ENCODE measurements at places on chromosomes 5 and 9. TPM values are rescaled to one million over a fixed set of nuclear protein-coding genes. Genes with fewer than 3 reads are reported as not detected.

DNA sequence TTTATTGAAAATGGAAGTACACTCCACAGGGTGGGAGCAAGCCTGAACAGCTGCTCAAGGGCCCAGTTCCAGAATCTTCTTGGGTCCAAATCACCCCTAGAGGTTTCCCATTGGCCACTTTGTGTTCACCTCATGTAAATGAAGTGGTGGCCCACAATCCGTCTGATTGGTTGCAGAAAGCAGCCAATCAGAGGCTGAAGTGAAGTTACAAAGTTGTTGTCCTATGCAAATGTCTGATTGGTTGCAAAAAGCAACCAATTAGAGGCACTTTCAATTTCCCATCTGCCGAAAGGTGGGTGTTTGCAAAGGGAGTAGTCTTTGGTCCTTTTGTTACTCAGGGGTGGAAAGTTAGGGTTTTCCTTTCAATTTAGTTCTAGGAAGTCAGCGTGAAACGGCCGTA is 8.8 kb downstream of the TMEM171 start:
- H3K4me3 ChIP-seq: no peak overlapping the region
- no peaks in the 10 kb centered on the region for H3K36me3 ChIP-seq
- H3K27me3 ChIP-seq: no peaks in the 10 kb centered on the region
- H3K4me1 ChIP-seq: no peaks in the 10 kb centered on the region

GRCh38 chr5:170206216-170206615 is 26.6 kb upstream of the C5orf58 start:
- no peak overlapping the region for H3K4me3 ChIP-seq
- no peaks in the 10 kb centered on the region for H3K36me3 ChIP-seq
- H3K4me1 ChIP-seq: no peaks in the 10 kb centered on the region
- no peak overlapping the region for H3K27ac ChIP-seq

DNA sequence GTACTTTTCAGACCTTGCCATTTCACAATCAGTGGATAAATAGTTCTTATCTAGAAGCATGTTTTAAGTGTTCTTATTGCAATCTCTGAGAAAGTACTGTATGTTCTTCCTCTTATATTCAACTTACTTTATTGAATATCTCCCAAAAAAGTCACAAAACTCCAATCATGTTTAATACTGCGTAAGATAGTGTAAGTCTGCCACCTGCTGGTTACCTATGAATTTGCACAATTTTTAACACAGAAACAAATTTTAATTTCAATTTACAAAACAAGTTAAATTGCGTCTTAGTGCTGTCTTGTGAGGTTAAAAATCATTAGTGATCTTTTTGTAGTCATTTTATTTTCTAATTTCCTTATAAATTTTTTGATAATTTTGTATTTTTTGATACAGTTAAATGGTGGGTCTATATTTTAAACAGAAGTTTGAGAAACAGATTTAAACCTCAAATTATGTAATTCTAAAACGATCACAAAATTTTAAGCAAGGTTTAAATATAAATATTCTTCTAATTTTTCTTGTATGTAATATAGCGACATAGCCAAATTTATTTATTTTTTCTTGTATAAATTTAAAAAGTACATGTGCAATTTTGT is 115.8 kb downstream of the EMB start:
- no peaks in the 10 kb centered on the region for H3K36me3 ChIP-seq
- no peaks in the 10 kb centered on the region for H3K4me1 ChIP-seq
- no peaks in the 10 kb centered on the region for H3K27me3 ChIP-seq
- no peak for DNase-seq

- no peak overlapping the region for H3K4me3 ChIP-seq
- H3K27ac ChIP-seq: no peak overlapping the region
- no peaks in the 10 kb centered on the region for H3K4me1 ChIP-seq
- DNase-seq: no peak
Observed at GRCh38 chr5:56699538-56699937, 115.8 kb upstream of the MAP3K1 start.

- H3K36me3 ChIP-seq: no peaks in the 10 kb centered on the region
- DNase-seq: no peak
- no peaks in the 10 kb centered on the region for H3K27me3 ChIP-seq
Observed at GRCh38 chr9:72592502-72593403, 71.3 kb downstream of the TMC1 start.

- no peaks in the 10 kb centered on the region for H3K27me3 ChIP-seq
- no peaks in the 10 kb centered on the region for H3K4me1 ChIP-seq
- no peak for DNase-seq
- H3K36me3 ChIP-seq: no peaks in the 10 kb centered on the region
Observed at GRCh38 chr5:180436275-180436674, 57.9 kb upstream of the CNOT6 start.

GRCh38 chr9:2355697-2355983 is 265.9 kb upstream of the VLDLR start:
- H3K36me3 ChIP-seq: no peaks in the 10 kb centered on the region
- H3K4me1 ChIP-seq: no peaks in the 10 kb centered on the region
- DNase-seq: no peak
- H3K4me3 ChIP-seq: no peak overlapping the region

DNA sequence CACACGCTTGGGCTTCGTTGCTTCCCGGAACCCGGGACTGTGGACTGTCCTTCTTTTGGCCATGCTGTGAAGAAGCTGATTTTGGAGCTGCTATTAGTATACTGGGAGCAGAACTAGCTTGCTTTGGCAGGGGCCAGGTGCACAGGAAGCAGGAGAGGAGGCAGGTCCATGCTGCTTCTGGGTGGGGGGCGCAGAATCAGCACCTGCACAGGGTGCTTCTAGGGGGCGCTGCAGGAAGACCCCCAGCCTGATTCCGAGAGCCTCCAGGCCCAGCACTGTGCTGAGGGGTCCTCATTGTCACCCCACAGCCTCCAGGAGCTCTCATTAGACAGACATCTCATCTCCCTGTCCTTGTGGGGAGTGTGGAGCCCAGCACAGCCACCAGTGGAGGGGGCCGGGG is 252.6 kb upstream of the IRX4 start:
- no peaks in the 10 kb centered on the region for H3K4me1 ChIP-seq
- no peak overlapping the region for H3K27ac ChIP-seq
- no peak for DNase-seq

GRCh38 chr5:157603333-157604190 is 28.0 kb upstream of the ADAM19 start:
- H3K4me3 ChIP-seq: no peak overlapping the region
- no peak for DNase-seq
- no peaks in the 10 kb centered on the region for H3K27me3 ChIP-seq
- no peaks in the 10 kb centered on the region for H3K36me3 ChIP-seq

GRCh38 chr9:19967216-19967887 is 178.5 kb upstream of the SLC24A2 start:
- DNase-seq: no peak
- no peaks in the 10 kb centered on the region for H3K27me3 ChIP-seq
- H3K36me3 ChIP-seq: no peaks in the 10 kb centered on the region
- no peaks in the 10 kb centered on the region for H3K4me1 ChIP-seq
- H3K4me3 ChIP-seq: no peak overlapping the region
- no peak overlapping the region for H3K27ac ChIP-seq

DNA sequence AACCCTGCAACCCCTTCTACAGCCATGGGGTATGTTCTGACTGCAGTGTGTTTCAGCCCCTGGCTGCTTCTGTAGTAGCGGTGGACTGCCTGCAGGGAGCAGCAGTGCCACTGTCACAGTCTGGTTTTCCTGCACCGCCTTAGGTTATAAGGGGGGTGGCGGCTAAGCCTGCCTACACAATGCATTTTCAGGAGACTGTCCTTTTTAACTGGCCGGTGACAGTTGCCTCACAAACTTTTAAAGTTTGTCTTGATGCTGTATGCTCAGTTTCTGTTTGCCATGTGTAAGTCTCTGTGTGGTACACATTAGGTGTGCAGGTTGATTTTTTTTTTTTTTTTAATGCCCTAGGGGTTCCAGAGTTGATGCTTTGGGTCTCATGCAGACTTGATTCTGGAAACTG is 53.0 kb downstream of the NUP214 start:
- H3K36me3 ChIP-seq: peaks cover 10% of the 10 kb centered on the region
- H3K4me1 ChIP-seq: no peaks in the 10 kb centered on the region
- no peak for DNase-seq
- H3K27ac ChIP-seq: no peak overlapping the region
- no peak overlapping the region for H3K4me3 ChIP-seq

The FASTKD3 gene
- 11.8 TPM for polyA plus RNA-seq
